GM04504 (cell line): ENCODE measurements at places on chromosomes 11 and 22.

GRCh38 chr11:72443016-72443415 is 8.7 kb upstream of the CLPB start:
- no peak for DNase-seq

- DNase-seq, result no peak
Measured at GRCh38 chr11:68314203-68315170, 2.1 kb downstream of the LRP5 start.

DNA sequence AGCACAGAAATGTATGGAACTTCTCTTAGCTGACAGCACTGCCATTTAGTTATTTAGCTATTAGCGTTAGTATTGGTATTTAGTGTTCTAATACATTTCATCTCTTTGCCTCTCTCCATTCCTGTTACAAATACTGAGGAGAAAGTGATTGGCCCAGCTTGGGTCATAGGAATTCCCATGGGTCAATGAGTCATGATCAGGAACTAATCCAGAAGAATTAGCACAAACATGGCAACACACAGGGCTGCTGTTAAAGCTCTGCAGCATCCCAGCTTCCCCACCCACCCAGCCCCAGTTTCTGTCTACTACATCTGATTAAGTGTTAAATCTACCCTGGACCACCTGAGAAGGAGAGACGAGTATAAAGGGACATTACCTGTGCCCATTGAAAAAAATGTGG is 36.1 kb downstream of the PDGFD start:
- DNase-seq, result no peak

GRCh38 chr11:130455483-130456127 is 7.2 kb downstream of the ADAMTS15 start:
- DNase-seq, result no peak

DNA sequence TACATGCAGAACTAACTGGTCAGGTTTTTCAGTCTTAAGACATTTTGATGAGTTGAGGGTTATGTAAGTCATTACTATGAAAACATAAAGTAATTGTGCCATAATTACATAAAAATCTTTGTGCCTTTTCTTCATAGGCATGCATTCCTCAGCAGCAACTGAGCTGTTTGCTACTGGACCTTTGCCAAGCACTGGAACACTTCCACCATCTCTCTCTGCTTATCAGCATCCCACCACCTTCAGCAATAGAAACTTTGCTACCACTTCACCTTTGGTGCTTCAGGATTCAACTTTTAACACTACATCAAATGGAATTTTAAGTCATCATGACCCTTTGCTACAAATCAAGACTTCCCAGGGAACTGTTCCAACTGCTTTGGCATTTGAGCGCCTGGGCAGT is 39.0 kb downstream of the QSER1 start:
- no peak for DNase-seq

DNA sequence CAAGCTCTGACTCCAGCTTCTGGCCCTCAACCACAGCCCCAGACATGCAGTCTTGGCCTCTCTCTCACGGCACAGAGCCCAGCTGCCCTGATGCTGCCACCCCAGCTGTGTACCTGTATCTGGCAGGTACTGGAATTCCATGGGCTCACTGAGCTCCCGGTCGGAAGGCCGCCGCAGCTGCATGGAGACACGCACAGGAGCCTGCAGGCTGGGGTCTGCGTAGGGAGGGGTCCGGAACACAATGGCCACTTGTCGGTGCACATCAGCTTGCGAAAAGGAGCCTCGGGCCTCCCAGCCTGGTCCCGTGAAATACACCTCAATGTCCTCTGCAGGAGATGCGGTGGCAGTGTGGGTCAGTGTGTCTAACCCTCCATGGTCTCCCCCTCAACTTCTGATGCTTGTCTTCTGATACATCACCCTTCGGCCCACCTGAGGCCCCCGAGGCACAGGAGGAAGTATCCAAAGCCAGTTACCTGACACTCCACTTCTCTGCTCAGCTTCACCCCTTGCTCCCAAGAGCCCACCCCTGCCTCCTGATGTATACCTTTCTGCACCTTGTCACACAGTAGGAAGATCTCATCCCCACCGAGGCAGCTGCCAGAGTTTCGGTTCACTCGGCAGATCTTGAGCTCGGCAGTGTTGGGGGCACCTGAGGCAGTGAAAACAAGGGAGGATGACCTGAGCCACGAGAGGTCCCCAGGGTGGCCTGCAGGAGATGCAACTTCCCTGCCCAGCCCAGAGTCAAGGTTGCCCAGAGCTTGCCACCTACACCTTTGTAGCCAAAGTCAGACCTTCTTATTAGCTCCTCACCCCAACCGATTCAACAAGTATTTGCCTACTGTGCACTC is 4.3 kb downstream of the RELA start:
- no peak for DNase-seq

GRCh38 chr11:46240861-46241260 is 36.6 kb upstream of the CREB3L1 start:
- DNase-seq, result no peak

GRCh38 chr22:28448625-28449024 is 231.0 kb downstream of the TTC28 start:
- no peak for DNase-seq

DNA sequence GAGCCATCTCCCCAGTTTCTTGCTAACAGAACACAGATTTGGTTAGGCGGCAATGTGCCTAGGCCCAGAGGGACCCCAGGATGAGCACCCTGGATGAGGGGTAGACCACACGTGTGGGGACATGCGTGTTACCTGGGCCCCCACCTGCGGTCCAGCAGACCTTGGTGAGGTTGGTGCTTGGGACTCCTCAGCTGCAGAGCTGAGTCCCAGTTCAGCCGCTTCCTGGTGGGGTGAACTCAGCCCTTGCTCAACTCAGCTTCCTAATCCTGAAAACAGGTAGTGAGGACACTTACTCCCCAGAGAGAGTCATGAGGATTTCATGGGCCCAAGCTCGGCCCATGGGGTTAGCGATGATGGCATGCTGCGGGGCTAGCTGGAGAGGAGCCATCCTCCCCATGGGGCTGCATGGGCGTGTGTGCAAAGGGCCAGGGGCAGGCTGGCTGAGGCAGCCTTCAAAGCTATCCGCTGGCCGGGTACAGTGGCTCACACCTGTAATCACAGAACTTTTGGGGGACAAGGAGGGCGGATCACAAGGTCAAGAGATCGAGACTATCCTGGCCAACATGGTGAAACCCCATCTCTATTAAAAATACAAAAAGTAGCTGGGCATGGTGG is 46.9 kb upstream of the SHISAL1 start:
- DNase-seq, result no peak

GRCh38 chr11:77542296-77542695 is 47.5 kb upstream of the AQP11 start:
- no peak for DNase-seq

DNA sequence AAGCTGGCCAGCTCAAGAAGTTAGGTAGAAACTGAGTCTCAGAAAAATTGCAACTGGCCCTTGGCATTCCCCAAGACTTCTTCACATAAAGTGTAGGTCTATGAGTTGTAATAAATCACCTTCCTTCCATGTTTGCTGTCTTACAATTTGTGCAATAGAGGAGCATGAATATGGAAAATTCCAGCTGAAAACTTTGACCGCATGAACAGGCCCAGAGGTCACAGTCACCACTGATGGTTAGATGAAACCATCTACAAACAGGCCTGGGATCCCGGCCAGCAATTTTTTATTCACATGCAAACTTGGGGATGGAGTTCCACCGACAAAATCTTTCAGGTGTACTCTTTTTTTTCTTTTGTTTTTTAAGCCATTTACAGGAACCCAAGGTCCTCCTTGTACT is 88.1 kb downstream of the SERGEF start:
- no peak for DNase-seq

DNA sequence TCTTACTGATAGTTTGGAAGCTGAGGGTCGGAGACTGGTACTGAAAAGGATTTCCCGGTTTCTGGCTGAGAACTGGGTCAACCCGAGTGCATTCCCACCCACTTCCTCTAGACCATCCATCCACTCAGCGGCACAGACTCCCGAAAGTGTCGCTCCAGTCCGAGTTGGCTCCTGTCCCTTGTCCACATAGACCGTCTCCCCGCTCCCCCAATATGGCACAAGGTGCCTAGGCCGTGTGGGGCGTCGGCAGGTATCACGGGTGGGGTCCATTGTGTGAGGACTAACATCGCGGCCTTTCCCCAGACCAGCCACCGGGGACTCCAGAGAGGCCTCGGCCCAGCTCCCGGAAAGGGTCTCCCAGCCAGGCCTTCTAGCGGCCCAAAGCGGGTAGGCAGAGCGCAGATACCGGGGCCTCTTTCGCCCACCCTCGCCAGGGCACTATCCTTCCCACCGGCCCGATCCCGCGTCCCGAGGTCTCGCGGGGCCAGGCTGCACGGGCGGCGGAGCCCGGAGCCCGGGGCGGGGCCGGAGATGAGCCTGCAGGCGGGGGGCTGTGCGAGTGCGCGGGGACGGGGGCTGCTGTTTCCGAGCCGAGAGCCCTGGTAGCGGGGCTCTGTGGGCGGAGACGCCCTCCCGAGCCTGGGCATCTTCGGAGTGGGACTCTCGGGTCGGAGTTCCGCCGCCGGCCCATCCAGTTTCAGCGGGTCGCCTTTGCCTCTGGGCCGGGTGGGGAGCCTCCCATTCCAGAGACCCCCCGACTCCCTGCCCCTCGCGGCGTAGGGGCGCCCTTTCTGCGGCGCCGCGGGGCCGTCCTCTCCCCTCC is 21.1 kb downstream of the SERPINH1 start:
- DNase-seq, result no peak

GRCh38 chr11:111269146-111269868 is 23.8 kb downstream of the POU2AF2 start:
- no peak for DNase-seq

DNA sequence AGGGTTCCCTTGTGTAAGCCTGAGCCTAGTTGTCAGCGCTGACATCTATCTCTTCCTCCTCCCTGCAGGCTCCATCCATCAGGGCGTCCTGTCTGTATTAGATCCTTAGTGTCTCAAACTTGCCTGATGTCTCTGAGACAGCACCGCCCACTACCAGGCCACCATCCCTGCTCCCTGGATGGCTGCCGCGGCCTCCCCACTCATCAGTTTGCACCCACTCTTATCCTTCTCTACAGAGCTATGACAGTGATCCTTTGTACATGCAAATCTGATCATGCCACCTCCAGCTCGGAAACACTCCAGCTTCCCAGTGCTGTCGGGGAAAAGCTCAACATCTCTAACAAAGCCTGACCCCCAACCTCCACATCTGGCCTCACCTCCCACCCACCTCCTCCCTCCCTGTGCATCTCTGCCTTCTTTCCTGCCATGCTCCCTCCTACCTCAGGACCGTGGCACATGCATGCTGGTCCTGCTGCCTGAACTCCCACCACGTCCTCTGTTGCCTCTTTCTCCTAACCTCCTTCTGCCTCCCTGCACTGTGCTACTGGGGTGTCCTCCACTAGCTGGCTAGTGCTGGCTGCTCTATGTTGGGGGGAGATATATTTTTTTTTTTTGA is 61.6 kb upstream of the EIF3D start:
- no peak for DNase-seq
